CD4-positive, alpha-beta T cell treated with Interferon gamma for 1 hour (primary cell): ENCODE measurements at places on chromosomes 7 and 10.

DNA sequence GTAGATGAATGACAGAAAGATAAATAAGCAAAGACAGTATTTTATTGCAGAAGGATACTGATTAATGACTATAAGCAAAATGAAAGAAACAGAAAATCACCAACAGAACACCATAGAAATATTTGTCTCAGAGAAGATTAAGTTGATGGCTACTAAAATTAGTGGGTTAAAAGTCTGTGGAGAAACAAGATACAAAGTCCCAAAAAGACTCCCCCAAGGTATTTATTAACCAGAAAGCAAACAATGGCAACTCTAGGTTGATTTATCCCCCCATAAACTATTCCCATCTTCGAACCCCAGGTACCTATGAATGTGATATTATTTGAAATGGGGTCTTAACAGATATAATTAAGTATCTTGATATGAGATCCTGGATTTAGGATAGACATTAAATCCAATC is 1104.5 kb upstream of the PHF14 start:
- no peak for DNase-seq

- no peak for DNase-seq
These were observed 46.9 kb downstream of the PIK3CG start for GRCh38 chr7:106911959-106912358.

GRCh38 chr10:19549503-19549902 is 266.7 kb upstream of the PLXDC2 start:
- no peak for DNase-seq

DNA sequence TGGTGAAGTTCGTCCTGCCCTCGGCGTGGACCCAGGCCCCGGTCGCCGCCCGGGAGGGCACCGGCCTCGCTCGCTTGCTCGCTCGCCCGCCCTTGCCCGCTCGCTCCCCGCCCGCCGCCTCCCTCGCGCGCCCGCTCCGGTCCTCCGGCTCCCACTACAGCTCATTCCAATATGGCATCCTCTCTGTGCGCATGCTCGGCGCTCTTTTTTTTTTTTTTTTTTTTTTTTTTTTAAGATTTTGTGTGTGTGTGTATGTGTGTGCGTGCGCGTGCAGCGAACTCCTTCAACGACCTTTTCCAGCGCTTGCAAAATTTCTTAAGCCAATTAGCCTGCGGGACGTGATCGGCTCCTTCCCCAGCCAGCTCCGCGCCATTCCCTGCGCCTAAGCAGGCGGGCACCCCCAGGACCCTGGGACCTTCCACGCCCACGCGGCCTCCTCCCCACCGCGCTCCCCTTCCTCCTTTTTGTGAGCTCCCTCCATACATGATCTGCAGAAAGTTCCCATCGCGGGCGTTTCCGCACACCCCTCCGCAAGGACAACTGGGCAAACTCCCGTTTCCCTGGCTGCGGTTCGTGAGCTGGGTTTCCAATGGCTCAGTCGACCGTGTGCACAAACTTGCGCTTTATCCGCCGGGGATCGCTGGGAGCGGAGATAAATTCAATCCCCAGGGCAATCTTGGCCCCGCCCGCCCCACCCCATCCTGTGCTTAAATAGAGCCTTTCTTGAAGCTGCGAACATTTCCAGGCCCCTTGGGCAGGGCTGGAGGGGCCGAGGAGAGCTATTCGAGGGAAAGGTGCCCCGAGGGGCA is at the start of gene SFMBT2:
SFMBT2 (minus strand) TSS at position 173 of the 809 bp plus-strand sequence. CDS start 29,136 bp downstream, outside the sequence.
- DNase-seq, result peak; percentile 69

- DNase-seq, result no peak
These were observed 47.6 kb upstream of the PDE1C start for GRCh38 chr7:32117837-32118236.

DNA sequence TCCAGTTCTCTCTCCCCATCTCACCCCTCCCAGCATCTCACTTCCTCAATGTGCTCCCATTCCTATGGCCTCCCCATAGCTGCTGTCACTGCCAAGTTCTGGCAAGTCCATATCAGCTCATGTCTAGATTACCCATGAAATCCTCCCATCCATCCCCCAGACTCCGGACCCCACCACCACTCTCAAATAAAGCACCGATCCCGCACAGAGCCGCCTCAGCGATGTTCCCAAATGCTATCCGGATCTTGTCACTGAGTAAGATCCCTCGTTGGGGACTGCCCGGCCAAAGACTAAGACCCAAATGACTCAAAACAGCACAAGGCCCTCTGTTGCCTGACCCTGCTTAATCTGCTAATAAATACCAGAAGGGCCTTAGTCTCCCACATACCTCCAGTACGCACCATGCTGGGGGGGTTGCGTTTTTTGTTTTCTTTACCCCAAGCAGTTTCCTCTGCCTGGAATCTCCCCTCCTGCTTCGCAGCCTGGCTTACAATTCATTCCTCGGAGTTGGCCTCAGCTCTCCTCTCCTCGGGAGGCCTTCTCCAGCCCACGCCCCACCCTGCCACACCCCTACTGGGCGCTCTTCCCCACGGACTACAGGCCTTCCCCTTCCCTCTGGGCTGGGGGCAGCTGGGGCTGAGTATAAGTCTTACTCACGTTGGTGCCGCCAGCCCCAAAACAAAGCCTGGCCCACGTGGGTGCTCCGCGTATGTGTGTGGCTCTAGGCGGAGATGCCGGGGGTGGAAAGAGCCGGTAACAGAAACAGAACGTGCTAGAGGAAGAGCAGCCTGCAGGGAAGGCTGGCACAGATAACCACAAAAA is 1.8 kb upstream of the DUSP5 start:
- DNase-seq, result peak; percentile 41

DNA sequence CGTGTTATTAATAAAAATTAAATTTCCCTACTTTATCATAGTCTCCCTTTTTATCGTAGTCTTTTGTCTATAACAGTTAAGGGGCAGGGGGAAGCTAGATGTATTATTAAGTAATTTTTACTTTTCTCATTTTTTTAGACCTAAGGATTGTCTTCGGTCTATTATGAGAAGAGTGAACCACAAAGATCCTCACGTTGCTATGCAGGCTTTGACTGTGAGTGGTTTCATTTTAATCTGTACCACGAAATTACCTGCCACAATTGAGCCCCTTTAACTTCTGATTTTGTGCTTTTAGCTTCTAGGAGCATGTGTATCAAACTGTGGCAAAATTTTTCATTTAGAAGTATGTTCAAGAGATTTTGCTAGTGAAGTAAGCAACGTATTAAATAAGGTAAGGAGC is 40.6 kb downstream of the STAM start:
- DNase-seq, result no peak

- DNase-seq, result no peak
These were observed 91.3 kb downstream of the PARD3 start for GRCh38 chr10:34723750-34724149.

DNA sequence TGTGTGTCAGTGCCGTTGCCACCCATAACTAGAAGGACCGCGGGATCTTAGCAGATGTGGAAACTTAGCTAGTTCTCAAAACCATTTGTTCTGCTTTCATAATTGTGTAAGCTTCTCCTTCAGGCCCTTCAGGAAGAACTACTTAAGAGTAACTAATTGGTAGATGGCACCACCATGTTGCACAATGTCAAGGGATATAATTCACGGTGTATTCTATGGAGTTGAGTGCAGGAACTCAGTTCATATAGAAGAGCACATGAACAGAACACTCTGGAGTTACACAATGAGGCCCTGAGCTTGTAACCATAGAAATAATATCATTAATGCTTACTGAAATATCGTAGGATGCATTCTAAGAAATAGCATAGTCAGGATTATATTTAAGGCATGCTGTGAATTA is 126.5 kb upstream of the GAD2 start:
- no peak for DNase-seq

- no peak for DNase-seq
These were observed 16.7 kb downstream of the HABP2 start for GRCh38 chr10:113569576-113569975.

- DNase-seq, result no peak
These were observed 66.0 kb downstream of the SUGCT start for GRCh38 chr7:40200791-40201190.

- DNase-seq, result no peak
These were observed 279.0 kb downstream of the OTUD1 start for GRCh38 chr10:23717913-23718312.

- no peak for DNase-seq
These were observed 31.7 kb downstream of the LIMK1 start for GRCh38 chr7:74115326-74115725.

DNA sequence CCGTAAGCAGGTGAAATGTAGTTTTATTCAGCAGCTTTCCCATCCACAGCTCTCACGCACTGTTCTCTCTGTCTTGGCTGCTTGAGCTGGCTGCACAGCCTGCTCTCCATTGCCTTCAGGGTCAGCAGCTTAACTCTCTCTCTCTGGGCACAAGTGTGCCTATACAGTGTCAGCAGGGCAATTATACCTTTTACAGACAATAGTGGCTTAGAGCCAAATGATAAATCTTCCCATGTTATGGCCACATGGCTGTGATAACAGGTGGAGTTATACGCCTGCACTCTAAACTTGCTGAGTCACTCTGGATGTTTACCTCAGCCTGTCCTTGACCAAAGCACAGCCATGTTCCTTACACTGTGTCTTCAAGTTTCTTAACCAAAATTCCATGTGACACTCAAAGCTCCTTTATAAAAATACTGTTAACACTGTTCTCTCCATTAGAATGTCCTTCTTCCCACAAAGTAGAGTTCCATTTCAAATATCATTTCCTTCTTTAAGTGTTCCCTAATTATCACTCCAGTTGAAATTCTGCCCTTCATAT is 6.1 kb downstream of the RNF133 start:
- DNase-seq, result no peak

DNA sequence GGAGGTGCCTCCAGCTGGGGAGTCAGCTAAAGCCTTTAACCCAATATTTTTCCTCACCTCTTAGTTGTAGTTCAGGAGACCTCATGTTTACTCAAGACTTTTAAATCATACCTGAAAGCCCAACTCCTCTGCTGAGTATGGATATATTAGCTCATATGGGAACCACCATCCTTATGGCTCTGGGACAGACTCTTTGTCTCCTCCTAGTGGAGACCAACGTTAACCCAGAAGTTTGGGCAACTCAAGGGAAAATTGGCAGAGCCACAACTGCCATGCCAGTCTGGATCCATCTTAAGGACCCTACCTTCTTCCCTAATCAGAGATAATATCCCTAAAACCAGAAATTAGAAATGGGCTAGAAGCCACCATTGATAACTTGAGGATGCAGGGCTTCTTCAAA is 80.8 kb downstream of the TMEM106B start:
- DNase-seq, result no peak

GRCh38 chr7:116632384-116632783 is 39.6 kb upstream of the MET start:
- no peak for DNase-seq

- no peak for DNase-seq
These were observed 27.7 kb upstream of the PDCD4 start for GRCh38 chr10:110843796-110844616.

DNA sequence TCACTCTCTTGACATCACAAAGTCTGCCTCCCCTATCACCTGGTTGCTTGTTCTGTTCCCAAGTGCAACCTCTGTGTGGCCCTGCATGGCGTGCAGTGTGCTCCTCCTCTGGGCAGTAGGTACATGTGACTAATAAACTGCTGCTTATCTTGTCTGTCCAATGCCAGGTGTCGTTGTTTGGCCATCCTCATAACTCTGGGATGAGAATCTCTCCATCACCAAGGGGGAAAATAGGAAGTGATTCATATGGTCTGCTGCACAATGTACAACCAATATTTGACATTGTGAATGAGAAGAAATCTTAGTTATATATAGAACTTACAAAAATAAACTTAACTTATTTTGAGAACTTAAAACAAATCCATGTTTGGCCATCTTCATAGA is 135.2 kb downstream of the INHBA start:
- DNase-seq, result no peak

GRCh38 chr7:97418312-97418711 is 300.8 kb downstream of the SDHAF3 start:
- no peak for DNase-seq

GRCh38 chr7:101816595-101817470 is 593 bp upstream of the CUX1 start:
- no peak for DNase-seq

DNA sequence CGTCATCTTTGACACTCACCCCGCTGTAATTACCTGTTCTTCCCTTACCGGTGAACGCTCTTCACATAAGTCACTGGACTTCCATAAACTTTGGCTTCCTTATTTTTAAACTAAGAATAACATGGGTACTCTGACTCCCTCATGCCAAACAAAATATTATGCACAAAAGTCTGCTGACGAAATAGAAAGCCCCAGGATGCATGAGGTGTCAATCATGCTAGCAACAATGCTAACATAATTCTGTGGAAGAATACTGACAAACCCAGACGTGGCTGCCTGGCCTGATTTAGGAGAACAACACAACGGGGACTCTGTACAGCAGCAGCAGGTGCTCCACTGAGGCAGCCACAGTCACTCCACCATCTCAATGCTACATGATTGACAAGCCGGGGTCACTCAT is 137.5 kb downstream of the CCDC71L start:
- DNase-seq, result no peak

- DNase-seq, result no peak
These were observed 343.0 kb downstream of the CRPPA start for GRCh38 chr7:16078076-16078952.

GRCh38 chr10:99993701-99994689 is 15.8 kb downstream of the DNMBP start:
- DNase-seq, result peak; percentile 84

DNA sequence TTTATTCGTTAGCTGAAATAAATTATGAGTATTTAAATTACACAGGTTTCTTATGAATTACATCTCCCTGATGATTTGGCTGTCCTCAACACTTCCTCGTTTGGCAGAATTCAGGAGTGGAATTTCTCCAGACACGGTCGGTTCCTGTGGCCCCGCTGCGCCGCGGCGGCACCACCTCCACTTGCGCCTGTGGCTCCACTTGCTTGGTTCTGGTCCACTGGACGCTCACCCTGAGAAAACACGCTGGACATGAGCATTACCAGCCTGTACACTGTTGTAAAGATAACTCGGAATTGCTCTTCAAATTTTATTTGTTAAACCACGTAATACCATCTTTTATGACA is 85.3 kb downstream of the ZNF33B start:
- DNase-seq, result no peak

GRCh38 chr10:98391065-98391464 is 23.9 kb downstream of the PYROXD2 start:
- no peak for DNase-seq

DNA sequence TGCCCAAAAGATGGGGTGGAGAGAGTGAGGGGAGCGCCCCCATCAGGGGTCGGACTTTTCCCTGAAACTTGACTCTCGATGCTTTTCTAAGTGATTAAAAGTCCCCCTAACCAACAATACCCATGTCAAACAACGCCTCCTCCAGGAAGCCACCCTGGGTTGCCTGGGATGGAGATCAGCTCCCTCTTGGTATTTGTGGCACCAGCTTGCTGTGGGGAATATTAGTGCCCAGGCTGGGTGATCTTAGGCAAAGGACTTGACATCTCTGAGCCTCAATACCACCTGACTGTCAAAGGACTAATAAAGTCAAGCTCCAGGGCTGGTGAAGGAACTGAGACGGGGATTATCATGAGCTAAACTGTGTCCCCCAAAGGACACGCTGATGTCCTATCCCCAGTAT is 18.2 kb upstream of the ELFN1 start:
- no peak for DNase-seq

GRCh38 chr7:66301249-66301648 is 96.1 kb downstream of the TPST1 start:
- no peak for DNase-seq

GRCh38 chr7:151316896-151317295 is 24.7 kb upstream of the NUB1 start:
- DNase-seq, result no peak

- no peak for DNase-seq
These were observed 19.8 kb downstream of the MCMBP start for GRCh38 chr10:119852822-119853221.
